Stimulated activated CD4-positive, alpha-beta T cell treated with anti-CD3 and anti-CD28 coated beads, TNF-alpha, amount 100 ng/mL, for 48 hours (primary cell): ENCODE measurements at places on chromosomes 5 and 9.

DNA sequence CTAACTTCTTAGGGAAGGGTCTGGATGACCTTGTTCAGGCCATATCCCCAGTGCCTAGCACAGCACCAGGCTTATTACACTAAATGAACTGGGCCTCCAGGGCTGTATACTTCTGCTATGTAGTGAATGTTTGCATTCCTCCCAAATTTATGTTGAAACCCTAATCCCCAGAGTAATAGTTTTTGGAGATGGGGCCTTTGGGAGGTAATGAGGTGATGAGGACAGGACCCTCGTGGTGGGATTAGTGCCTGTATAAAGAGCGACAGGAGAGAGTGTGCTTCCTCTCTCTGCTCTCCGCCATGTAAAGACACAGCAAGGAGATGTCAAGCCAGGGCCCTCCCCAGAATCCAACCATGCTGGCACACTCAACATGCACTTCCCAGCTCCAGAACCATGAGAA lies 148.3 kb downstream of the SEC61B start:
- no peak for DNase-seq

GRCh38 chr5:6401410-6401809 lies 23.1 kb upstream of the MED10 start:
- no peak for DNase-seq

- no peak for DNase-seq
Measured at GRCh38 chr9:110828264-110828663, 159.7 kb downstream of the MUSK start.

- no peak for DNase-seq
Measured at GRCh38 chr5:56988490-56988889, 36.6 kb upstream of the MIER3 start.

- DNase-seq = no peak
Measured at GRCh38 chr9:93060746-93061259, 2.3 kb downstream of the SUSD3 start.

DNA sequence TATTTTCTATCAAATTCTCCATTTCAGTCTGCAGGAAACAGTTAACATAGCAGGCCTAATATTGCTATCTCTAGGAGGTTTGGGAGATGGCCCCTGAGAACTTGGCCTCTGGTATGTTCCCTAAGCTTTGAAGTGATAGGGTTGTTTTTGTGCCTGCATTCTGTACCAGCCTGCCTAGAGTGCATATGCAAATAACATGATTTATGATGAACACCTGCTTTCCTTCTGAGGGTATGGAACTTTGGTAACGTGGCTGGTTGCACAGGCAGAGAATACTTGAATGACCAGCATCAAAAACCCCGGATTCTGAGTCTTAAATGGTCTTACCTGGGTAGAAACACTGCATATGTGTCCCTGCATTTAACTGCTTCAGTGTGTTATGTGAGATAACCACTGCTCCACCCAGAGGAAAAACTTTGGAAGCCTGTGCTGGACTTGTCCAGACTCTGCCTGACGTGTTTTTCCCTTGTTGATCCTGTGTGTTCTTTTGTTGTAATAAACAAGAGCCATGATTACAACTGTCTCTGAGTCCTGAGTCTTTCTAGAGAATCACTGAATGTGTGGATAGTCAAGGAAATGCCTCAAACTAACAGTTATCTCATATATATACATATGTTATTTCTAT lies 111.3 kb upstream of the ABCA1 start:
- DNase-seq = no peak

GRCh38 chr5:114355086-114355830 lies 6.6 kb upstream of the KCNN2 start:
- no peak for DNase-seq

GRCh38 chr9:120693700-120694008 lies 20.6 kb downstream of the MEGF9 start:
- DNase-seq = no peak

DNA sequence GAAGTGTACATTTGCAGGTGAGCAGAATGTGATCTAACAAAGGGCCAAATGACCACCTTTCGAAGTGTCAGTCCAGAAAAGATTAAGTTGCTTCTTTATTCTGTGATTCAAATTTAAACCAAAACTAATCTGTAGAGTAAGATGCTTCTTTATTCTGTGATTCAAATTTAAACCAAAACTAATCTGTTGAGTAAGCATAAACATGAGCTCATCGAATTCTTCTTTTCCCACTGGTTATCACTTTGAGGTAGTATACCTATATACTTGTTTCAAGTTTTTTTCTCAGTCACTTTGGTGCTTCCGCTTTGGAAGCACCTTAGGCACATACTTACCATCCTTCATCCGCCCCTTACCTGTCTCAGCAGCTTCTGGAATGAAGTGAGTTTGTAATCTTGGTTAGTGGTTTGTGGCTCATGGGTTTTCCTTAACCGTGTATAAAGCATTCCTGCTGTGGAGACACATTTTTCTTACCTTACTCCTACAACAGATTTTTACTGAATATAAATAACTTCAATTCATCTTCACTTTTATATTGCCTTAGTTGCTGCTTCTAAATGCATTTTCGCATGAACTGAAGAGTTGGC lies 40.7 kb upstream of the CTXN3 start:
- no peak for DNase-seq

DNA sequence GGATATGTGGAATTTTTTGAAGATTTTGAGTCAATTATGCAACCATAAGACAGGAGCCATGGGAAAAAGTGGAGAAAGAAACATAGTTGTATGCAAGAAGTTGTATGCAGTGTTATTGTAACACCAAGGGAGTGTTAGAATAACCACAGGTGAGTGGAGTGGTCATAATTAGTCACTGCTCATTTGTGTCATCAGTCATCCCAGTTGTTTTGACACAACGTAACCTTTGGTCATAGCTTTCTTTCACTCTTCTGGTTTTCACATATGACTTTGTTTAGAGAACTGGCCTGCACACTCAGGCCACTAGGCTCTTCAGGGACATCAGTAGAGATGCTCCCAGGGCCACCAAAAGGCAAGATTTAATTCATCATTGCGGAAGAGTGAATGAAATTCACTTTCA lies 158.7 kb upstream of the HMHB1 start:
- no peak for DNase-seq

GRCh38 chr5:148135091-148136048 lies 33.0 kb upstream of the SPINK14 start:
- DNase-seq = no peak

- DNase-seq = no peak
Measured at GRCh38 chr5:73437777-73438644, 10.6 kb downstream of the FOXD1 start.

DNA sequence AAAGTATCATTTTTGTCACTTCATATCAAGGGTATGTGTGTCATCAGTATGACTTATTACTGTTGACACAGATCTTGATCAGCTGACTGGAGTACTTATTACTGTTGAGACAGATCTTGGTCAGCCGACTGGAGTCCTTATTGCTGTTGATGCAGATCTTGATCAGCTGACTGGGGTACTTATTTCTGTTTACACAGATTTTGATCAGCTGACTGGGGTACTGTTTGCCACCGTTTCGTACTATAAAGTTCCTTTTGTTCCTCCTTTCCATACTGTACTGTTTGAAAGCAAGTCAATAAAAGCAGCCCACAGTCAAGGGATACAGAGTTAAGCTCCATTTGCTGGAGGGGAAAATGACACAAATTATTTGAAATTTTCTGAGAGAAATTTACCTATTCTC lies 347.3 kb downstream of the CDH12 start:
- no peak for DNase-seq

DNA sequence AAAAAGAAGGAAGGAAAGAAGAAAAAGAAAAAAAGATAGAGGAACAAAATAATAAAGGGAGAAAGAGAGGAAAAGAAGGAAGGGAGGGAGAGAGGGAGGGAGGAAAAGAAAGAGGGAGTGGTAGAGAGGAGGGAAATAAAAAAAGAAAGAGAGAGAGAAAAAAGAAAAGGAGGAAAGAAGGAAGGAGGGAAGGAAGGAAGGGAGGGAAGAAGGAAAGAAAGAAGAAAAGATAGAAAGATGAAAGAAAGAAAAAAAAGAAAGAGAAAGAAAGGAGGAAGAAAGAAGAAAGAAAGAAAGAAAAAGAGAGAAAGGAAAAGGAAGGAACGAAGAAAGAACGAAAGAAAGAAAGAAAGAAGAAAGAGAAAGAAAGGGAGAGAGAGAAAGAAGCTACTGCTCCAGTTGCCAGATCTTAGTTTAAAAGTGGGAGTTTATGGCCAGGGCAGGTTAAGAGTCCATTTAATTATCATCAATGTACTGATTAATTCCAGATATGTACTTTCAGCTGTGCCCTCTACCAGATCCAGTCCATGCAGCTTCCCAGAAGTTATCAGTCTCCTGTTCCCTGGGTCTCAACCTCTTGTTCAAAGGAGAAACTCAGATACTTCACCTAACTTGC lies 1378.5 kb upstream of the NUDT12 start:
- no peak for DNase-seq

DNA sequence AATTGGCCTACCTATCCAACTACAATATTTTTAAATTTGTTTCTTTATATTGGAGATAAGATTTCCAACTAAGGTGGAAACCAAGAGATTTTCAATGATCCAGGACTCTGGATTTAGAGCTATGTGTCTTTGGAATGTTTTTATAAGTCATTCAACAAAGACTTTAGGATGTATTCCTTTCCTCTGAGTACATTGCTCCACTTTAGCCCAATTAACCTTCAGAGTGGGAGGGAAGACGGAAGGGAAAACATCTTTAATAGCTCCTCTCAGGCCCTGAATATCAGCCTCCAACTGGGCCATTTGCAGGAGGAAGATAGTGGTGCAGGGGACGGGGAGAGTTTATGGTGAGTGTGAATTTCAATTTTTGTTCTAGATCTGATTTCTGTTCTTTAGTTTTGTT lies 239.2 kb downstream of the PIK3R1 start:
- no peak for DNase-seq

GRCh38 chr9:100099722-100100042 lies 639 bp downstream of the INVS start:
- peak; percentile 10 for DNase-seq

- DNase-seq = no peak
Measured at GRCh38 chr9:21983561-21983935, 10.6 kb downstream of the CDKN2A start.

DNA sequence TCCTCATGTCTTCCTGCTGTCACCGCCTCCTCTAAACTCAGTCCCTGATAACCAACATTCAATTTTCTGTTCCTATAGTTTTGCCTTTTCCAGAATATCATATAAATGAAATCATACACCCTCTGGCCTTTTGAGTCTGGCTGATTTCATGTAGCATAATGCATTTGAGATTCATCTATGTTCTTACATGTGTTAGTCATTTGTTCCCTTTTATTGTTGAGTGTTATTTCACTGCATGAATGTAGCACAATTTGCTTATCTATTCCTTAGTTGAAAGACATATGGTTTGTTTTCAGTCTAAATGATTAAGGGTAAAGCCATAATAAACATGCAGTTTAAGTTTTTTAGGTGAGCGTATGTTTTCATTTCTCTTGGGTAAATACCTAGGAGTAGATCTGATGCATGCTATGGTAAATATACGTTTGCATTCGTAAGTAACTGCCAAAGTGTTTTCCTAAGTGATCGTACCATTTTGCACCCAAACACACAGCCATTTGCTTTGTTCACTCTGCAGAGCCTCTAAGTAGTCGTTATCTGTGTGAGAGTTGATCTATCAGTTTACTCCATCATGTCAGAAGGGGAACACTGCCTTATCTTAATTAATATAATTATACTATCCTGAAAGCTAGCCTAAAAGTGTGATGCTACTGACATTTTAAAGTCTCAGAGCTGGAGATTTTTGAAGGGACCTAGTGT lies 460.8 kb downstream of the DMAC1 start:
- DNase-seq = no peak

GRCh38 chr9:110187126-110187525 lies 20.8 kb downstream of the C9orf152 start:
- DNase-seq = no peak

DNA sequence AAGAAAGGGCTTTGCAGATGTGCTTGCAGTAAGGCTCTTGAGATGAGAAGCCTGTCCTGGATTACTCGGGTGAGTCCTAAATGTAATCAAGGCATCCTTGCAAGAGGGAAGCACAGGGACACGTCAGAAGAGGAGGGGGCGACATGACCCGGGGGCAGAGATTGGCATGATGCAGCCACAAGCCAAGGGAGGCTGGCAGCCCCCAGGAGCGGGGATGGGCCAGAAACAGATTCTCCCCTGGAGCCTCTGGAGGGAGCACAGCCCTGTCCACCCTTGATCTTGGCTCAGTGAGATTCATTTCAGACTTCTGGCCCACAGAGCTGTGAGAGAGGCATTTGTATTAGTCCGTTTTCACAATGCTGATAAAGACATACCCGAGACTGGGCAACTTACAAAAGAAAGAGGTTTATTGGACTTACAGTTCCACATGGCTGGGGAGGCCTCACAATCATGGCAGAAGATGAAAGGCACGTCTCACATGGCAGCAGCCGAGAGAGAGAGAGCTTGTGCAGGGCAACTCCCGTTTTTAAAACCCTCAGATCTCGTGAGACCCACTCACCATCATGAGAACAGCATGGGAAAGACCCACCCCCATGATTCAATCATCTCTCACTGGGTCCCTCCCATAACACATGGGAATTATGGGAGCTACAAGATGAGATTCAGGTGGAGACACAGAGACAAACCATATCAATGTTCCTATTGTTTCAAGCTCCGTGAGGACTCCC lies 76.1 kb downstream of the ADAMTS2 start:
- DNase-seq = no peak

DNA sequence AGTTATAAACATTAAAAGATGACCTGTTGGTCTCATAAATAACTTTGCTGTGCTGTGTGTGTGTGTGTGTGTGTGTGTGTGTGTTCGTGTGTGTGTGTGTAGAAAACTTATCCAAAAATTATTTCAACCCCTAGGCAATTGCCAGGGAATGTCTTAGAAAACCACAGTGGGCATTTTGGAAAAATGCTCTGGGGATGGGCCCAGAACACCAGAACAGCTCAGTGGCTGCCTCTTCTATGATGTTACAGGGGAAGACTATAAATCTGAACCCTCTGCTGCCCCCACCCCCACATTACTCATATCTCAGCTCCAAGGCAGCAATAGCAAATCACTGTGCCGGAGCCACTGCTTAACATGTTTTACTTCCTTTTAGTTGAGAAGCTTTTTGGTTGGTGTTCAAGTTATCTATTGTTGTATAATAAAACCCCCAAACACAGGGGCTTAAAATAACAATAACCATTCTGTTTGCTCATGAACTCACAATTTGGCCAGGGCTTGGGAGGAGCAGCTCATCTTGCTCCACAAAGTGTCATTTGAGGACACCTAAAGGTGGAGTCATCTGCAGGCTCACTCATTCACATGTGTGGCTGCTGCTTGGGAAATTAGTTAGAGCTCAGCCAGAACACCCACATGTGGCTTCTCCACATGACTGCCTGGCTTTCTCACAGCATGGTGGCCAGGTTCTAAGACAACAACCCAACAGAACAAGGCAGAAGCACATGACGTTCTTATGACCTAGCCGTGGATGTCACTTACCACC lies 40.4 kb downstream of the ACTBL2 start:
- no peak for DNase-seq
